ENCODE measurements at places on chromosomes 12 and 14. TPM values are rescaled to one million over a fixed set of nuclear protein-coding genes. Genes with fewer than 3 reads are reported as not detected.

DNA sequence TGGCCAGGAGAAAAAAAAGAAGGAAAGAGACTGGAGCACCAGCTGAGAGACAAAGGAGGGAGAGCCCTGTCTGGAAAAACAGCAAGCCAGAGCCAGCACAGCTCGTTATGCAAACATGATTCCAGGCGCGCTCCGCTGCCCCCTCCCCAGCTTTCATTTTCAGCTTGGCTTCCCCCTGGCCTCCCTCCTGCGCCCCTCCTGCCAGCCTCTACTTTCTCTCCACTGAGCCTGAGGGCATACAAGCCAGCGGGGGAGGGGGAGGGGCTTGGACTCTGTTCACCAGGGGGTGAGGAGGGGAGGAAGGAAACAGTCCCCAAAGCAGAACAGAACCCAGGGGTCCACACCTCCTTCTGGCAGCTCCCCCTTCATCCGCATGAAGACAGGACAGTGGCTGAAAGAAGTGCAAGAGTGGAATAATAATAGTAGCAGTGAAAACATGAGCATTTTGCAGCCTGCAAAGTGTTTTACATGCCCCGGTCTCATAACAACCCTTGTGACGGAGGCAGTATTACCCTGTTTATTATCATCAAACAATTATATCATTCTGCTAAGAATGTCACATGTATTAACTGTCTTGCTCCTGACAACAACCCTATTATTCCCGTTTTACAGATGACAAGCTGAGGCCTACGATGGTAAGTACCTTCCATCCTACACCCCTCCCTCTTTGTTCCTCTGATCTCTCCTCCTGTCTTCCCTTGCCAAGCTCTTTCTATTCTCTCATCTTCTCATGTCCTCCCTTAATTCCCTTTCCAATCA, 24.2 kb downstream of the SMUG1 start:
- DNase-seq: no peak

DNA sequence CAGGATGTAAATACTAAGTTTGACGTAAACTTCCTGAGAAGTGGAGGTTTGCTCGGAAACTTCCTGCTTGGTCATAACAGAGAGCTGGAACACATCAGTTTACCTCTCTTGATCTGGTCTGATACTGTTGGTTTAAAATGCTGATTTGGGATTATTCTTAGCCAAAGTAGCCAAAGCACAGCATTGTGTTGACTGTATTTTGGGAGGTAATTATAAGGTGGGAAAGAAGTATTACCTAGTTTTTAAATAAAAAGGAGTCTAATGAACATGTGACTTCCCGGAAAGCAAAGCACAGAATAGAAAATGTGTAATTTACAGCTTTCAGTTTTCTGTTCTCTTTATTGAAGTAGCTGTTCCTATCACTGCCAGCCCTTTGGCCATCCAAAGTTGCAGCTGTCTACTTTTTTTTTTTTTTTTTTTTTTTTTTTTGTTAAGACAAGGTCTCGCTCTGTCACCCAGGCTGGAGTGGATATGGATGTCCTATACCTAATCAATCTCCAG, 52.2 kb upstream of the SRP54 start:
- DNase-seq: peak; percentile 44

GRCh38 chr12:92696216-92696615, 6.6 kb upstream of the PLEKHG7 start:
- no peak for DNase-seq

- DNase-seq: no peak
Observed at GRCh38 chr14:54688229-54688628, 121.3 kb downstream of the SAMD4A start.

DNA sequence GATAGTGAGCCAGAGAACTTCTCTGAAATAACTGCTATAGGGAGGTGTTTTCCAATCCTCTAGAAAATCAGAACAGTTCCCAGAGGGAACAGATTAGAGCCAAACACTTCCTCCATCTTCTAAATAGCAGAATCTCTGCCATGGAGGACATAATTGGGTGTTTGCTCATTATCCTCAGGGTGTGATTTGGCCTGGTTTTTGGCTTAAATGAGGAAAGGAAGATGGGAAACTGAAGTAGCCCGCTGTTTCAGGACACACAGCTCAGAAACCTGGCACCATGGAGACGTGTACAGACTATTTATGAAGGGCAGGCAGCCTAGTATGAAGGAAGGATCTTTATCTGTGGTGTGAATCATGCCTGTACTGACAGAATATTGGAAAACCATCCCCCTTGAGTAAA, 231.7 kb upstream of the PRKD1 start:
- DNase-seq: no peak

- no peak for DNase-seq
Observed at GRCh38 chr14:28731358-28731757, 35.2 kb upstream of the FOXG1 start.

- DNase-seq: no peak
Observed at GRCh38 chr14:92596331-92596907, 82.8 kb downstream of the RIN3 start.

DNA sequence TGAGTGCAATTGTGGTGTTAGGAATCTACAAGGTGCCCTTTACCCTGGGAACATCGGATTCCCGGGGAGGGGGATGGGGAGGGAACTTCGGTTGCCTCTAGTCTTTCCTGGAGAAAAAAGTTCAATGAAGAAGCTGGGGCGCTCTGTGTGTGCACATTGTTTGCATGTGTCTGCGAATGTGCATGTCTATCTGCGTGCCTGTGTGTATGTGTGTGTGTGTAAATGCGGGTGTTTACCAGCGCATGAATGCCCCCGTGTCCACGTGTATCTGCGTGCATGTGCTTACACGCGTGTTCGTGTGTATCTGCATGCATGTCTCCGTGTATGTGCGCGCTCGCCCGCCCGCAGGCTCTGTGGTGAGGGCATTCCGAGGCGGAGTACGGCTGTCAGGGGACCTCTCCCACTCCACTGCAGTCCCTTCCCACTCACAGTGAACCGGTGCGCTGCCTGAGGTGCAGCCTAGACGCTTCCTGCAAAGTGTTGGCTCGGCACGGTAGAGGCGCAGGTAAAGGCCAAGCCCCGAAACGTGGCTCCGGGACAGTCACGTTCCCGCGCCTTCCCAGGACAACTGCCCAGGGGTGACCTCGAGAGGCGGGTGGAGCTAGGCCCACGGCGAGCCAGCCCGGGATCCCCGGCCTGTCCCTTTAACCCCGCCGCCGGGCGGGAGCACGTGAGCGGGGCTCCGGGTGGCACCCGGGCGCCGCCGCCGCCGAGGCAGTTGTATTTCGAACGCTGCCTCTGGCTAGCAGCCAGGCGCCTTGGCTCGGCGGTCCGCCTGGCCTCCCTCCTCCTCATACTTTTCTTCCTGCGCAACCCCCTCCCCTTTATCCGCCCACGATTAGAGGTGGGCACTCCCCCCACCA, 539 bp upstream of the HMGA2 start:
- no peak for DNase-seq

DNA sequence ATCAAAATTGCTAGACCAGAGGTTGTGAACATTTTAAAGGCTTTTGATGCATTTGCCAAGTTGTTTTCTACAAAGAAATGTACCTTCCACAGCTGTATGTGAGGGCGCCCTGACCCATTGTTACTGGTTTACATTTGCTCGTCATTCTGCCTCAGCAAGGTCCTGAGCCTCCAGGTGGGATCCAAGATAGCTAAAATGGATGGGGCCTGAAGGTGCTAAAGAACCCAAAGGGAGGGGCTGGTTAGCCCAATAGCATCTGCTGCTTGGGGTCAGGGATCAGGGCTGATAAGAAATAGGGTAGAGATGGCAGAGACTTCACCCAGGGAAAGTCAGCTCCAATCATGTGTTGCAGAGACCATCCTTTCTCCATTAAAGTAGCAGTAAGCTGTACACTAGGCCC, 43.1 kb downstream of the GALNT16 start:
- DNase-seq: no peak

GRCh38 chr12:123102781-123103503, 47.9 kb downstream of the PITPNM2 start:
- DNase-seq: no peak

- DNase-seq: no peak
Observed at GRCh38 chr14:100283984-100284881, 22.0 kb downstream of the SLC25A29 start.

- DNase-seq: no peak
Observed at GRCh38 chr12:125184213-125184967, 119.2 kb downstream of the AACS start.

HOXC4 gene
- 1.3 TPM for total RNA-seq

ACSS3 gene
- not detected for total RNA-seq

SPIC gene
- not detected for total RNA-seq

TMEM30B gene
- 0.66 TPM for total RNA-seq

All from activated CD8-positive, alpha-beta T cell treated with anti-CD3 and anti-CD28 coated beads, Interleukin-2, amount 10 ng/mL, durations not matched to agents 7 days and 5 days (primary cell).